Lung (tissue), 17 donors: ENCODE measurements at places on chromosomes 4 and X. TPM values are rescaled to one million over a fixed set of nuclear protein-coding genes. Genes with fewer than 3 reads are reported as not detected.

Gene SPANXN3
- not detected for polyA plus RNA-seq

Gene SMIM10
- 6.6 TPM for polyA plus RNA-seq

Gene KANTR
- 1.4 TPM for polyA plus RNA-seq

Gene GATB
- polyA plus RNA-seq = 18.4 TPM

Gene TFE3
- polyA plus RNA-seq = 34.0 TPM

Gene USP26
- not detected for polyA plus RNA-seq

Gene MAGEA8
- not detected for polyA plus RNA-seq

Gene FAM156B
- polyA plus RNA-seq = 17.3 TPM

Gene GAB3
- 8.2 TPM for polyA plus RNA-seq

Gene LETM1
- 22.6 TPM for polyA plus RNA-seq

Gene PRKG2
- 0.06 TPM for polyA plus RNA-seq

Gene FGD1
- polyA plus RNA-seq = 1.4 TPM

Gene HELT
- 0.53 TPM for polyA plus RNA-seq

Gene TRAM1L1
- polyA plus RNA-seq = 0.79 TPM

Gene SPANXC
- polyA plus RNA-seq = not detected

Gene PITX2
- not detected for polyA plus RNA-seq

Gene BEND4
- polyA plus RNA-seq = 0.13 TPM

Gene SFRP2
- polyA plus RNA-seq = 17.4 TPM

Gene SOWAHD
- polyA plus RNA-seq = 3.0 TPM

Gene NAP1L5
- 3.7 TPM for polyA plus RNA-seq

Gene RNF150
- polyA plus RNA-seq = 0.18 TPM

Gene NEUROG2
- polyA plus RNA-seq = not detected

Gene MXD4
- 58.2 TPM for polyA plus RNA-seq

Gene TMPRSS11F
- polyA plus RNA-seq = not detected

Gene ZNF630
- polyA plus RNA-seq = 0.98 TPM

Gene FRG2
- not detected for polyA plus RNA-seq

Gene DCAF16
- 10.4 TPM for polyA plus RNA-seq

Gene GLUD2
- polyA plus RNA-seq = 0.61 TPM

Gene ASB9
- 2.1 TPM for polyA plus RNA-seq

Gene TRIM61
- polyA plus RNA-seq = 1.3 TPM

Gene GPRIN3
- polyA plus RNA-seq = 3.2 TPM

Gene HTR2C
- not detected for polyA plus RNA-seq

Gene TRIML2
- 0.08 TPM for polyA plus RNA-seq

Gene PLP1
- polyA plus RNA-seq = 0.15 TPM

Gene RAB39B
- 0.28 TPM for polyA plus RNA-seq

Gene AFM
- polyA plus RNA-seq = not detected

Gene DMP1
- polyA plus RNA-seq = not detected
